ENCODE measurements at places on chromosomes 2 and 18.

GRCh38 chr2:23402205-23402740 lies 17.3 kb downstream of the KLHL29 start:
- no peak for DNase-seq

DNA sequence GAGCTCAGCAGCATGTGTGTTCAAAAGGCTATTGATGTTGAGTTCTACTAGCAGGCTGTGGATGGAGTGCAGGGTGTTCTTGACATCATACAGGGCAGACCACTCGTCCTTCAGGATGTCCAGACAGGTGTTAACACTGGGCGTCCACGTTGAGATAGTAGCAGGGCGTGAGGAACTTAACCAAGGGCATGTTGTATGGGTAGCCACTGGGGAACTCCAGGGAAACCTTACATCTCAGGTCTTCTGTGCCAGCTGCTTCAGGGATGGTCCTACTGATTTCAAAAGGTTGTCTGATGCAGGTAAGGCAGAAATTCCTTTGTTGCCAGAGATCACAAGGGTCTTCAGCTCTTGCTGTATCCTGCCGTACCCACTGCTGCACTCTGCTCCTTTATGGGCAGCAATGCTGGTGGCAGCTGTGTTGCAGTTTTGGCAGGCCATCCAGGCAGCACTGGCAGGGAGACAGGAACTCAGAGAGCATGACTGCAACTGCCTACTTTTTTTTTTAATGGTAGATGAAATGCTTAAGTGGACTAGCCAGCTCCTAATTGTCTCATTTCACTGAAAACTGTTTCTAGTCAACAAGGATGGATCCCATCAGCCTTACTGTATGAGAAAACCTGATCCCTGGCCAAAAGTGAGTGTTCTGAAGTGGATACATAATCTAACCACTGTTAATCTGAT lies 32.4 kb upstream of the RBBP8 start:
- DNase-seq: no peak

DNA sequence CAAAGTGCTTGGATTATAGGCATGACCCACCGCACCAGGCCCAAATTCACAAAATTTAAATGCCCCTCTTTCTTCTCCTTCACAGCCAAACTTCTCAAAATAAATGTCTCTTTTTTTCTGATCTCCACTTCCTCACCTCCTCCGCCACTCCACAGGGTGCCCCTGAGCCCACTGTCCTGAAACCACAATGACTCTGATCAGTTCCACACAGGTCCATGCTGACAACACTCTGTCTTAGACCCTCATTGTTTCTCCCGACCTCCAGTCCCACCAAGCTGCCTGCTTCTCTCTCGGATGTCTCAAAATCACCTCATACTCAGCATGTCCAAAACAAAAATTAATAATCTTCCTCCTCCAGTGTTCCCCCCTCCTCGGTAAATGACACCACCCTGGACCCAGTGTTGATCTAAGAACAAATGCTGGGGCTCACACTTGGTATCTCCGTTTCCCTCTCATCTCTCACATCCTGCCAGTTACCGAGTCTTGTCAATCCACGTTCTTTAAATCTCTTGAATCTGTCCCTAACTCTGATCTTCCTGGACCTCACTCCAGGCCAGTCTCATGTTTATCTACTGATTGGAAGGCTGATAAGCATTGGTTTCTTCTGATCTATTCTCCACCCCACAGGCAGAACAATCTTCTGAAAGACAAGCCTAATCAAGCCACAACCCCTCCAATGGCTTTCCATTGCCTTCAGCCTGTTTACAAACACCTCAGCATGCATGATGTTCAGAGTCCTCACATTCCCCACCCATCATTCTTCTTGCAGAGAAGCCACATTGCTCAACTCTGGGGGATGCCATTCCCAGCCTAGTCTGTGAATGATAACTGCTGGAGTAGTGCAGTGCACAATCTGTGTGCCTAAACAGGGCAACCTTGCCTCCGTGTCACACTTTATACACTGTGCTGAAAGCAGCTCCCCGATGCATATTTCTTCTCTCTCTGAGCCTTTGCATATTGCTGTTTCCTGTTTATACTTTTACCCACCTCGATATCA lies 12.4 kb upstream of the ANKRD44 start:
- peak; percentile 31 for DNase-seq

DNA sequence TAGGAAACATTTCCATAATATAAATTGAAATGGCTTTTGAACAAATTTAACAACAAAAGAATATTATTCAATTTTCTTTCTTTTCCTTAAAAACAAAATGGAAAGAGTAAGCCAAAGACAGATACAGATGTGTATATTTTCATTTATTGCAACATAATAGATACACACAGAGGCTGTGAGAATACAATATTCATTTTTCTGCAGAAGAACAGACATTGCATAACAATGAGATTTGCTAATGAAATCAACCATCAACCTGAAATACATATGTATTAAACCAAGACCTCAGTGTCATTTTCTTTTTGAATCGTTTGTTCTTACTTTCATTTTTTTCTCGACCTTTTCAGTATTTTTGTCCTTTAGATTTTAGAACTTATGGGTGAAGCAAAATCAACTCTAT lies 95.1 kb downstream of the BAZ2B start:
- no peak for DNase-seq

DNA sequence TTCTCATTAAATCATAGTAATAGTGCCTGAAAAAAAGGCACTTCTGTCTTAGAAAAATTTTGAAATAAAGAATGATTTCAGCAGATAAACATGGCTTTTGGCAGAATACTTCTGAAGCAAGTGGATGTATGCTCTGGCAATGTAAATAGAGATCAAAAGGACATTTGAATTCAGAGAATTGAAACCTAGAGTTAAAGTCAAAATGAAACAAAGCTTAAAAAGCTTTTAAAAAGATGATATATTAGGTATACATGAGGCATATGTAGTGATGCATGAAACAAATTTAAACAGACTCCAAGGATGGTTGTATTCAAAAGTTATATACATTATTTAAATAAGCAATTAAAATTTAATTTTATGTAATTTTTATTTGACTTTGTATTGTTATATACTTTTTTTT lies 1344.5 kb upstream of the TMEFF2 start:
- no peak for DNase-seq

DNA sequence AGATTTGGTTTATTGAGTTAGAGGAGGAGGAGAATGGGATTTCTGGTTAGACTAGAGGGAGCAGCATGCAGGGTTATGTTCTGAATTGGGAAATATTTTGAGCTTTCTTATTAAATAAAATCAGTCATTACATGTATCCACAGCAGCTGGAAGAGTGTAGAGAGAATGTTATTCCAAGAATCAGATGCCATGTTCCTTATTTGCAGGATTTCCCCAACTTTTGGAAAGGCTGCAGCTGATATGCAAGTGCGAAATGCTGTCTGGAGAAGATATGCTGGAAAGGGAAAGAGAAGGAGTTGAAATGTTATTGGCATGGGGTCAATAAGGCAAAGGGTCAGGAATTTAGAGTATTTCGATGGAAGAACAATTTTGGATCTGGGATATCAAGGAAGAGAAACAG lies 255.8 kb downstream of the MTX2 start:
- no peak for DNase-seq

DNA sequence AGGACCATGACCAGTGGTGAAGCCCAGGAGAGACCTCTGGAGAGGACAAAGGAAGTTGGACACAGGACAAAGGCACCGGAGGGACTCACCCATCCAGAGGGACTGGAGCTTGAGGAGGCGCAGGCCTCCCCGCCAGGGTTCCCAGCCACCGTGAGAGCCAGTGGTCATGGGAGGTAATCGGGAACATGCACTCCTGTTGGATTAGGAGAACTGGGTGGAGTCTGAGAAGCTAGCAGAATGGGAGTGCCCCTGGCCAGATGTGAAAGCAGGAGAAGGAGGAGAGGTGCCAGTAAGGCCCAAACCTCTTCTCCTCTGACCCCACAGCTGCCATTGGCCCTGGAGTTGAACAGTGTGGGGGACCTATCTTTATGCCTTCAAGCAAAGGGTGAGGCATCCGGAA lies 20.3 kb downstream of the POU3F3 start:
- no peak for DNase-seq

- DNase-seq: no peak
Observed at GRCh38 chr2:236464140-236464539, 105.5 kb upstream of the ACKR3 start.

- no peak for DNase-seq
Observed at GRCh38 chr2:216601632-216602409, 31.4 kb upstream of the IGFBP2 start.

DNA sequence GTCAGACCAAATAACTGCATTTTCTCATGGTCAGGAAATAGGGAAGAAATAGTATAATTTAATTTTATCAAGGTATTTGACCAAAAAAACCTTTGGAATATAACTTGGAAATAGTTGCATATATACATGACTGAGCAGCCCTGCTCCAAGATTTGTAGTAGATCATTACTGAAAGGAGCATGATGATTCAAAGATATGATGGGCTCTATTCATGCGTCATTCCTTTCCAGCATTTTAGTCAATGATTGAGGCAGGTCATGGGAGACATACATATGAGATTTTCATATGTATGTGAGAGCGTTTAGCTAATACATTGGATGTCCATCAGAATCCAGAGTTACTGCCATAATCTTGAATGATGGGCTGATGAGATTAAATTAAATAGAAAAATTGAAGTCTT lies 74.5 kb downstream of the CAB39 start:
- DNase-seq: no peak

GRCh38 chr2:70807828-70808118 lies 12.6 kb downstream of the CLEC4F start:
- no peak for DNase-seq

DNA sequence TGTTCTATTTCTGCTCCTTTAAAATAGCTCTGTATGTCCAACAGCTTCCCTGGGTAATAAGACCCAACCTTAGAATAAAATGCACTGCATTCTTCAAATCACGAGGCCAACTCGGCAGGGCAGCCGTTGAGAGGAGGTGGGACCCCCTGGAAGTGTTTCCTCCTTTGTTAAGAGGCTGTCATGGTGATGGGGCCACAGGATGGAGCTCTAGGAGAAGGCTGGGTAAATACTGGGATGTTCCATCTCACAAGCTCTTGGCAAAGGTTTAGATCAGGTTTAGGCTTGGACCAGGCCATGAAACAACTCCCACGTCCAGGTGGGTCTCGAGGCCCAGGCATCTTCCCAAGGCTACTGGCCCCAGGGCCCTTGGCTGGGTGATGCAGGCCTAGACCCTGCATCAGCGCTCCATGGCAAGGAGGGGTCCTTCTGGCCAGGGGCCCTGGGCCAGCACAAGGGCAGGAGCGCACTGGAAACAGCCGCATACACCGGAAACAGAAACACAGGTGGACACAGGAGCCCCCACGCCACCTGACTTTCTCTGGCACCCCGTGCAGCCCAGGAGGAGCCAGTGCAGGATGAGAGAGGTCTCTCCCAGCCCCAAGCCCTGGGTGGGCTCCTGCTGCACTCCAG lies 38.8 kb upstream of the OTOS start:
- DNase-seq: no peak

DNA sequence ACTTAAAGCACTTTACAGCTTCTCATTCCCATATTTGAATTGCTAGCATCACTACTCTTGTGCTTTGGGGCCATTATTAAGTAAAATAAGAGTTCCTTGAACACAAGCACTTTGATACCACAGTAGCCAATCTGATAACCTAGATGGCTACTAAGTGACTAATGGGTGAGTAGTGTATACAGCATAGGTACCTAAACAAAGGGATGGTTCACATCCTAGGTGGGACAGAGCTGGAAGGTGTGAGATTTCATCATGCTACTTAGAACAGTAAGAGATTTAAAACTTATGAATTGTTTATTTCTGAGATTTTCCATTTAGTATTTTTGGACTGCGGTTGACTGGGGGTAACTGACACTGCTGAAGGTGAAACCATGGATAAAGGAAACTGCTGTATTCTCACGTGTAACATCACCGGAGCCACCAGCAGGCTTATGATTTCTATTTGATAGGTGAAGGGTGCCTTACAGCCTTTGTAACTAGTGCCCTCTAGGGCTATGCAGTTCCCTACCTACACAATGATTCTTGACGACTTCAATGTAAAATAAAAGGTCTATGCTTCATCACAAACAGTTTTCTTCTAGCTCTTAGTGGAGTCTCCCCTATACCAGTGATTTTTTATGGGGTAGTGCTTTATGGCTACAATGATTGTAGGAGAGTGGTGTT lies 22.1 kb upstream of the CRIM1 start:
- no peak for DNase-seq

- no peak for DNase-seq
Observed at GRCh38 chr18:48100165-48100575, 169.7 kb upstream of the SMAD2 start.

DNA sequence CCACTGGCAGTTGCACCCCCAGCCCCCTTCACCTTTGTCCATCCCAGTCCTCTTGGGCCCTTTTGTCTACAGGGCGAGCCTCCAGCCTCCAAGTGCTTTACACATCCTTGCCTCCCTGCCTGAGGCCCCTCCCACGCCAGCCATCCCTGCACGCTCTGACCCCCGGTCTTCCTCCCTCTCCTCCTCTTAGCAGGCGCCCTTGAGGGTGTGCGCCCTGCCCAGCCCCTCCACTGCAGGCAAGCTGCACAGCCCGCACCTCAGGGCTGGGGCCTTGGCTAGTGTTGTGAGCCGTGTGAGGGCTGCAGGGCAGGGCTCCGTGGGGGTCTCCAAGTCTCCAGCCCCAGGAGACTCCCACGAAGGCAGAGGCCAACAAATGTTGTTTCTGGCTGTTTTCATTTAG lies 6.9 kb downstream of the BOK start:
- no peak for DNase-seq

DNA sequence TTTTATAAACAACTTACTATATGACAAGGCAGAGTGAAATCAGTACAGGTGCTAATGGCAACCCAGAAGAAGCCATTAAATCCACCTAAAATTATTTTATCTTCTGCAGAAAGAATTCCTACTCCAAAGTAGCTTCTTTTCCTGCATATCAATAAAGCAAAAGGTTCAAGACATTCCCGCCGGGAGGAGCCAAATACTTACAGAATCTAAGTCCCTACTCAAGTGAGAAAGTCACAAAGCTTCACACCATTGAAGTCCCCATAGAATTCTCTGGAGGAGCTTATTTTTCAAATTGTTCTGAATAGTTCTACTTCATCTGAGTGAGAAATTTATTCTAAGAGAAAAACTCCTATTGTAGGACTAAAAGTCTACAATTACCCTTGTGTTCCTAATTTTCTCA lies 233.7 kb upstream of the HNRNPA3 start:
- no peak for DNase-seq

Data from CD8-positive, alpha-beta T cell (primary cell).